MG63 (cell line): ENCODE measurements at places on chromosomes 5 and 9. TPM values are rescaled to one million over a fixed set of nuclear protein-coding genes. Genes with fewer than 3 reads are reported as not detected.

- no peak for DNase-seq
These were observed 25.9 kb upstream of the GABRP start for GRCh38 chr5:170757669-170758068.

DNA sequence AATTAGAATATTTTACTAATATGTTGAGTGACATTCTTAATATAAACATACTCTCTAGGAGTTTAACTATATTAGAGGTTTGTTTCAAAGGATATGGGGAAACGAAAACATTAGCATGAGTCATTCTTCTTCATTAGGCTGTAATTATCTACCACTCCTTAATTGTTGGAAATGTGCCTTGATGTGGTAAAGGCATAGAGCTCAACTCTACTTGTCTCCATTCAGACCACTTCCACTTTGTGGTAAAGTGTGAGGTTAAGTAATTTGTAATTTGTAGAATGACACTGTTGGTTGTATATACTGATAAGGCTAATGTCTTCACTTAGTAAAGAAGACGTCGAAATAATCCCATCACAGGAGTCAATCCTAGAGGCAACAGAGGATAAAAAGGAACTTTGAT is 58.1 kb downstream of the HAPLN1 start:
- DNase-seq = no peak

ADGRV1 gene
- total RNA-seq = 0.13 TPM in 1 of 2 replicates, not detected in the other

MARCOL gene
- not detected in 2 replicates for total RNA-seq

PCDHA3 gene
- not detected in 2 replicates for total RNA-seq

DNA sequence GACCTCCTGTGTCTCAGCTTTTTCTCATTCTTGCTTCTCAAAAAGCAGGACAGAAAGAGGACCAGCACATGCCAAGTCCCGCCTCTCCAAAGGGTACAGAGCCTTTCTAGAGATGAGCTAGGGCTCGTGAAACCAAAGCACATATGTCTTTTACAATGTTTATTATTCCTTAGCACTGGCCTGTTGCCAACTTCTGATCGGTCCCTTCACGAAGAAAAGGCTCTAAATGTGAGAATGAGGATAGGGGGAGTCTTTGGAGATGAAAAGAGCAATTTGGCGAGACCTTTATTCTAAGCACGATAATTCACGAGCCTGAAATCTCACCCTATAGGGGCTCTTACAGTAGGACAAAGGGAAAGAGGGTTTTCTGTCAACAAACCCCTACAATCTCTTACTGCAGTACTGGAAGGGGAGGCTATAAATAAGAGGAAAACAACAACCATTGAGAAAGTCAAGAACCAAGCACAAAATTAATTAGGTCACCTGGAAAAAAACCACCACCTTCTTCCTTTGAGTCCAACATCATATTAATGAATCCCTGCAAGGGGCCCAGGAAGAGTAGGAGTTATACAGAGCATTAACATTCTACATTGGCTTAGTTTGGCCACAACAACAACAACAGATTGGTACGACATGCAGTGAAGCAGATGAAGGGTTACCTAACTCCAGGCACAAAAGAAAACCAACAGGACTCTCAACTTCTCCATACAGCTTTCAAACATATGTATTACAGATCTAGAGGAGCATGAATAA is 309.5 kb downstream of the PDE4D start:
- no peak for DNase-seq

DNA sequence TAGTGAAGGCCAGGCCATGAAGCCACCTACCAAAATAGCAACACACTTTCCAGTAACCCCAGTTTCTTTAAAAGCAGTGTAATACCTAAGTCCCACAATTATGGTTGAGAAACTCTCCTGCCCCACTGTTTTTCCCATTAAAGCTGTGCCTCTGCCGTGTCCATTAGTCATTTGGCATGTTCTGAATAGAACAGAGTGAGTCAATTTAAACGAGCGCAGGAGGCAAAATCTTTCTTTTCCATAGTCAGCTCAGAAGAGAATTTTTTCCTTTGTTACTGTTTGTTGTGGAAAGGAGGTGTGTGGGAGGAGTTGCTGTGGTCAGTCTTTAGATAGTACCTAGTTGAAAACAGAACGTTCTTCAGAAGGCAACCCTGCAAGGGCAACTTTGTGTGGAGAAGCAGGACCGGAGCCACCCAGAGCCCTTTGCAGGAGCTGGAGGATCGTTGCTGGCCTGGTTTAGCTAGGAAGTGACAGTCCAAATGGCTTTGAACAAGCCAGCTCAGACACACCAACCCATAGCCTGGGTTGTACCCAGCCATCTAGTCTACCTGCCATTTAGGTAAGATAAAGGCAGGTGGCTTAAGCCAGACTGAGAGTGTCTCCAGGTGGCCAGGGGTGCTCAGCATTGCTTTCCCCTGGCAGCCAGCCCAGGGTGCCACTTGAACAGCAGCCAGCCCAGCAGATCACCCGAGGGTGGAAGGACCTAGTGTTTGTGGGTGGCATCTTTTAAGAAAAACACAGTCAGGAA is 30.4 kb downstream of the GADD45G start:
- DNase-seq = peak; percentile 66

MAN1B1 gene
- total RNA-seq = 77.1 and 83.1 TPM in 2 replicates
